MV-4-11 (cell line): ENCODE measurements at places on chromosomes 5 and 9.

DNA sequence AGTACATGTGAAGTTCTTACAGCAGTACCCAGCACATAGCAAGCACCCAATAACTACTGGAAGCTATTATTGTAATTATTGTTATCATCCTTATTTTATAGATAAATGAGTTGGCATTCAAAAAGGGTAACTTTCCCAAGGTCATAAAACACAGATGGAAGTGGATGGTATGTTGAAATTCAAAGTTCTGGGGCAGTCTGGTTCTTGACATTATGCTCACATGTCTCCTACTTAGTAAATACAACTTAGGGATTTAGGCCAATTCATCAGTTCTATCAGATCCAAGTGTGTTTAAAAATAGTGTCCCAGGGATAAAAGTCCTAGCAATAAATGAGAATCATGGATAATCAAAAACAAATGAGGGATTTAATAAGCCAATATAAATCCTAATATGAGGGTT is 265.2 kb downstream of the ADAMTSL1 start:
- DNase-seq: no peak

- peak; percentile 82 for DNase-seq
These were observed 40.8 kb upstream of the GLRX start for GRCh38 chr5:95863383-95863757.

DNA sequence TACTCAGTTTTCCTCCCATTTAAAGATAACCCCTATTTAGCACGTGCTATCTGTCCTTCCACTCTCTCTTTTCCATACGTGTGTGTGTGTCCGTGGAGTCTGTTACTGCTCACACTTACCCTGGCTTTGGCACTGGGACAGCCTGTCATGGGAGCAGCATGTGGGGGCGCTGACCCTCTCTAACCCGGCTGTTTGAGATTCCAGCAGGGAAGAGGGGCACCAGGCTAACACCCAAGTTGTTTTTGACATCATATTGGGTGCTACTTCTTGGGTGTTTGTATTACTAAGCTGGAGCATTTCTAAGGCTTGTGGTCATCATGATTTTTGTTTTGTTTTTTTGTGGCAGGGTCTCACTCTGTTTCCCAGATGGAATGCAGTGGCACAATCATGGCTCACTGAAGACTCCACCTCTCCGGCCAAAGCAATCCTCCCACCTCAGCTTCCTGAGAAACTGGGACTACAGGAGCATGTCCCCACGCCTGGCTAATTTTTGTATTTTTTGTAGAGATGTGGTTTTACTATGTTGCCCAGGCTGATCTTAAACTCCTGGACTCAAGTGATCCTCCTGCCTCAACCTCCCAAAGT is 56.9 kb upstream of the SIMC1 start:
- DNase-seq: no peak

DNA sequence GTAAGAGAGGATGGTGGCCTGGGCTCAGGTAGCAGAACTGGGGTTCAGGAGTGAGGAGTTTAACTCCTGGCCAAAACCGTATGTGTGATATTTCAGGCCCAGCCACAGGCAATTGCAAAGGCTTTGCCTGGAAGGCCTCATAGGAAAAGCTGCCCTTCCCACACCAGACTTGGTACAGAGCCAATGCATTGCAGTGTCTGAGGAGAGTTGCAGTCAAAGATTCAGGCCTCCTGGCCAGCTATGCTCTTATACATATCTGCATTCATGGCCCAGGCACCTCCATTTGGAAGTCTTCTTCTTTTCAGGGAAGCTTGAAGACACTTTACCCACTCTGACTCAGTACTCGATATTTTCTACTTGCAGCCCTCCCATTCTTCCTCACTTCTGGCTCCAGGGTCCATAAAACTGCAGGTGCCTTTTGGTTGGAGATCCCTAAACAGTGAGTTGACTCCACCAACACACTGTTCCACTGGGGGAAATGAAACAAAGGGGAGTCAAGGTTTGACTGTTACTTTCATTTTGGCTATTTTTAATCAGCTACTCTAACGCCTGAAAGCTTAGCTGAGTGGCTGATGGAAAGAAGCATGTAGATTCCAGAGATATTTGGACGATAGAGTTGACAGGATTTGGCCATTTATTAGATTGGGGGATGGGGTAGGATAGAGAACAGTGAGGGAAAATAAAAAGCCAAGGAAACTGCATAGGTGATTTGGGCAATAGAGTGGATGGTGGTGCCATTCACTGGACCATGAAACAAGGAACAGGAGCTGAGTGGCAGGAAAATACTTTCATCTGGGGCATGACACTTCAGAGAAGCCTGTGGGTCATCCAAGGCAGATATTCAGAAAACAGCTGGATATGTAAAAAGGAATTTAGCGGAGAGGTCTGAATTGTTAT is 30.6 kb upstream of the IL33 start:
- no peak for DNase-seq

DNA sequence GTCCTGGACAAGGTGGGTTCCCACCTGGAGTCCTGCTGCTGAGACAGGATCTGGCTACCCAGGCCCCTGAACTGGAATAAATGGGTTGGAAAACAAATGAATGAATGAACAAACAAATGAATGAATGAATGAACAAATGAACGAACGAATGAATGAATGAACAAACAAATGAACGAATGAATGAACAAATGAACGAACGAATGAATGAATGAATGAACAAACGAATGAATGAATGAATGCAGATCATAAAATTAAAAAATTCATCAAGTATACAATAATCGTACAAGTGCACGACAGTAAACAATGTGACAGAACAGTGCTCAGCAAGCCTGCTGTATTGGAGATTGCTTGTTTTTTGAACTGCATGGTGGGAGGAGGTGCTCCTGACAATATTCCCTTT is 2097.1 kb downstream of the MAT2B start:
- no peak for DNase-seq

DNA sequence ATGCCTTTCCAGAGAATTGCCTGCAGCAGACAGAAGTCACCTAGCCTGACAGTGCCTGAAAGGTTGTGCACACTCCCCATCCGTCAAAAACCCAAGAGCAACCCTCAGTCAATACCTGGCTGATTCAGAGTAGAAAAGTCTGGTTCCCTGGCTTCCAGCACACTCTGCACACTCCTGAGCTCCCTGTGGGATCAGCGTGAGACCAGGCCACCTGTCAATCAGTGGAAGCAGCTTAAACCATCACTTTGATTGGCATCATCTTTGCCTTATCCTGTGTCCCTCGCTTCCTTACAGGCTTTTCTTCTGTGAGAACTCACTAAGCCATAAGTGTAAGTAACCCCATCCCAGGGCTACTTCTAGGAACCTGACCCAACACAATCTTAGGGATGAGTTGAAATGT is 109.8 kb downstream of the ACTL7B start:
- no peak for DNase-seq

GRCh38 chr9:3367185-3367584 is 158.6 kb downstream of the RFX3 start:
- no peak for DNase-seq

DNA sequence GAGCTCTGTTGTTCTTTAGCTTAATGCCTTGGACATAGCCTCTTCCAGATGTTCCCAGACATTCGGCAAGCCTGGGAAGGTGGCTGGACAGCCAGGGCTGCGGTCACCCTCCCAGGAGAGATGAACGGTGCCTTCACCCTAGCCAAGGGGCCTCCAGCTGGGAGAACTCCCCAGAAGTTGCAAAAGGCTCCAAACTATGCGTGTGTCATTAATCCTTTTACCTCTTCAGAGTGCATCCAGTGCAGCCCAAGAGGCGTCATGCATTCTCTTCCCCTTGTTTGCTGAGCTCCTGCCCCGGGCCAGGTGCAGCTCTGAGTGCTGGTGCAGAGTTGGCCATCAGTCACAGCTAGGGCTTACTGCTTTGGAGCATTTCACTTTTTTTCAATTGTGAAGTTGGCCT is 22.8 kb downstream of the HMCN2 start:
- DNase-seq: no peak

DNA sequence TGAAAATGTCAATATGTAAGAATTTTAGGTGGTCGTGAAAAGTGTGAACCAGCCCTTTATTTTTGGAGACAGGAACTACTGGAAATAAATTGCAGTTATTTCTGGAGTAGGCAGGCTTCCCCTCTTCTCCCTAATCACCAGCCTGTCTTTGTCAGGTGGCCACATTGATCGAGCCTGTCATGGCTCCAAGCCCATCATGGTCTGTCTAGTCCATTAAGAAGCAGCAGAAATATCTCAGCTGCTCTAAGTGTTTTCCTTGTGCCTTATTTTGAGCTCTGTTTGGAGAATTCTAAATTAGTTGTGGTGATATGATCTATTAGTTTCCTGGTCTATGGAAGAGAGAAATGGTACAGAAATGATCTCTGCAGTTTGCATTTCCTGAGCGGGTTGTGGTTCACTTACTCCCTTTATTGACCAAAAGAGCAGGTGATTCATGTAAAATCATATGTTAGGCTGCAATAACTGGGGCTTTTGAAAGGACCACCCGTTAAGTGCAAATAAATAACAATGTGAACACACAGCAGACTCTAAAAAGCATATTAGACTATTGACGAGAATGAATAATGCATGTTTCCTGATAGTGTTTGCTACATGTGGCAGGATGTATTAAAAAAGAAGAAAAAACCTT is 42.3 kb downstream of the BASP1 start:
- no peak for DNase-seq

DNA sequence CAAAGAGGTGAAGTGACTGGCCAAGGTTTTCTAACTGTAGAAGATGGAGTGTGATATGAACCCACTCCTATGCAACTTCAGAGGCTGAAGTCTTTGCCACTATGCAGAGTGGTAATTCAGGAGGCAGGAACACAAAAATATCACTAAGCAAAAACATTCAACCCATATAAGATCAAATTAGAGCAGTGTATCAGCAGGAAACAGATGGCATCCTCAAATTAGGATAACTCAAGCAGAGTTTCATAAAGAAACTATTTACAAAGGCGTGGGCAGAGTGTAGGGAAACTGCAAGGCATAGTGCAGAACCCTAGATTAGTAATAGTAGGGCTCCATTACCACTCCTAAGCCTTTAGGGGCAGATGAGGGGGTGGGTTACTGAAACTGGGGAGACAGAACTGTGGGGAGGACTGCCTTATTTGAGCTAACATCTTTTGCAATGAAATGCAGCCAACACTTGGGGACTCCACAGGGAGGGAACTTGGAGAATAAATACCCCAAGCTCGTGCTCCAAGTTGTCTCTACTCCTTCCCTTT is 72.2 kb downstream of the PTTG1 start:
- DNase-seq: no peak

GRCh38 chr9:97928986-97929604 is 6.8 kb upstream of the TRMO start:
- no peak for DNase-seq
